ENCODE measurements at places on chromosomes 3 and 15. TPM values are rescaled to one million over a fixed set of nuclear protein-coding genes. Genes with fewer than 3 reads are reported as not detected.

The UNC13C gene
- 0.07 TPM for polyA plus RNA-seq

The MESP1 gene
- 4.2 TPM for polyA plus RNA-seq

The ATP10A gene
- 1.2 TPM for polyA plus RNA-seq

The PLS1 gene
- polyA plus RNA-seq: 366 TPM

The HTR3E gene
- polyA plus RNA-seq: 0.54 TPM

The VEPH1 gene
- polyA plus RNA-seq: 0.96 TPM

The RCN2 gene
- 12.3 TPM for polyA plus RNA-seq

The STARD5 gene
- 26.1 TPM for polyA plus RNA-seq

The ALPK3 gene
- polyA plus RNA-seq: under 0.01 TPM

The CTXND1 gene
- 0.60 TPM for polyA plus RNA-seq

The EPB42 gene
- not detected for polyA plus RNA-seq

The GRAMD1C gene
- 4.9 TPM for polyA plus RNA-seq

The CHRNA5 gene
- 1.8 TPM for polyA plus RNA-seq

The IL20RB gene
- not detected for polyA plus RNA-seq

The SLC38A3 gene
- not detected for polyA plus RNA-seq

The ANKRD34C gene
- not detected for polyA plus RNA-seq
